ENCODE measurements at places on chromosomes 11 and 22.

DNA sequence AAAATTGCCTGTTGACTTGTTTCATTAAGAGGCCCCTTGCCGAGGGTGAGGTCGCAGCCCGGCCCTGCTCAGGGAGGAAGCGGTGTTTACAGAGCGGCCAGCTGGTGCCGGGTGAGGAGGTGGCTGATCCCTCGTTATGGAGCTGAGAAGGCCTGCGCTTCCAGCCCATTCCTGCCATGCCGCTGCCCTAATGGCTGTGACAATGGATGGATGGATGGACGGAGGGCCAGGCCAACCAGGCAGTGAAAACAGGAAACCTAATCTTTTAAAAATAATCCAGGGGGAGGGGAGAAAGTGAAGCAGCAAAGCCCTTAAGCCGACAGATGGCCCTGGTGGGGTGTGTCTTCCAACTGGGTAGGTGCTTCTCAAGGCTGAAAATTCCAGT, 38.5 kb downstream of the BCR start:
- no peak for DNase-seq

- DNase-seq, result no peak
Observed at GRCh38 chr11:77771135-77771534, 49.4 kb downstream of the RSF1 start.

DNA sequence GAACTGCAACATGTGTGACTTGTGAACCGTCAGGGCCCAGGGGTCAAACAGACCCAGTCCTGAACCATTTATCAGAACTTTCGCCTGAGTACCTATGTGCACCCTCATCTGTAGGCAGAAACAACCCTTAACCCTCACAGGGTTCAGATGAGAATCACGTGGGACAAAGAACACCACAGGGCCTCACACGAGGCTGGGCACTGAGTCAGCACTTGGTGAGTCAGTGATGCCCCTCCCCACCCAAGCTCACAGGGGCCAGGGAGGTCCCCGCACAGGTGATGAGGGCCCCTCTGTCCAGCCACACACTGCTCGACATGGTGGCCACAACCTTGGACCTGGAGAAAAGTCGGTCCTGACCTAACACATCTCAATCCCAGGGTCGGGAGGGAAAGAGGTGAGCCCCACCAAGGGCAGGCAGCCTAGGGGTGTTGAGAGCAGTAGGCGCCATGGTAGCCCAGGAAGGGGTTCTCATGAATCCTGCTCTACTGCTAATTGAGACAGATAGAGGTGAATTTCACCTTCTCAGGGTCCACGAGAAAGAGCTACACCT, 176.4 kb downstream of the SHANK2 start:
- no peak for DNase-seq

DNA sequence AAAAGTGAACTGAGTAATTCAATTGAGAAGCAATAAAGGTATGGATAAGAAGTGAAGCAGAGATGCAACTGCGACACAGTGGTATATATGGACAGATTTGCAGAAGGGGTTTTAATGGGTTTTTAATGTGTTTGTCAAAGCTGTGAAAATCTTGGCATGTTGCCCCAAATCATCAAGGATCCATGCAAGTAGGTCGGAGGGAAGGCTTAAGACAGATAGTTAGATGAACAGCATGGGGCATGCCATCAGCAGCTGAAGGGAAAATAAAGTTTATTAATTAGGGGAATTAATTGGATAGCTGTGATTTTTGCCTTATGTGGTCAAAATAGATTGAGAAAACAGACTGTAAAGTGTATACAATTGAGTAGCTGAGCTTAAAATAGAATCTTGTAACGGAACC, 840.1 kb downstream of the JRKL start:
- no peak for DNase-seq

GRCh38 chr11:118238929-118239328, 13.2 kb downstream of the MPZL3 start:
- DNase-seq, result no peak

DNA sequence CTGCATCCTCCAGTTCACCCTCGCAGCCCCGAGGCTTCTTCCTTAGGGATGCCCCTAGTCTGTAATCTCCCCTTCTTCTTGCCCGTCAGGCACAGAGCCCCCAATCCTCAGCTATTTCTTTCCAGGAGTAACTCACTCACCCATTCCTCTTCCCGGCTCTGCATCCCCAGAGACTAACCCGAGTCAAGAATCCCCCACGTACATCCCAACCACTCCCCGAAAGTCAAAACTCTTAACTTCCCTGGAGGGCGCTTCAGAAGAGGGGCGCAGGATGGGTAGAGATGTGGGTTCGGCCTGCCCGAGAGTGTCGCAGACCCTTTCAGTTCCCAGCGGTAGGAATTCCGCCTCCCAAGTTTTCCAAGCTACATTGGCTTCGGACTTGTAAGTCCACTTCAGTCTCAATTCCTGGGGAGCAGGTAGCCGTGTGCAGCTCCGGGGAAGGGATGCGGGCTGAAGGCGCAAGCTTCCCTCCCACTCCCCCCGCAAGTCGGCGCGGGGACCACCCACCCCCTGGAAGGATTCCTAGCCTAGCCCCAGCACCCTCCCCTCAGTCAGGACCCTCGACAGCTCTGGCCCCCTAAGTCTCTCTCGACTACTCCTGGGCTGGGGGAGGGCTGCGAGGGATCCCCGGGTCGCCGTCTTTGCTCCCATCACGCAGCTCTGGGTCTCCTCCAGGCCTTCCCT, 871 bp downstream of the BDNF start:
- no peak for DNase-seq

GRCh38 chr22:20571531-20572007, 64.2 kb downstream of the MED15 start:
- no peak for DNase-seq

DNA sequence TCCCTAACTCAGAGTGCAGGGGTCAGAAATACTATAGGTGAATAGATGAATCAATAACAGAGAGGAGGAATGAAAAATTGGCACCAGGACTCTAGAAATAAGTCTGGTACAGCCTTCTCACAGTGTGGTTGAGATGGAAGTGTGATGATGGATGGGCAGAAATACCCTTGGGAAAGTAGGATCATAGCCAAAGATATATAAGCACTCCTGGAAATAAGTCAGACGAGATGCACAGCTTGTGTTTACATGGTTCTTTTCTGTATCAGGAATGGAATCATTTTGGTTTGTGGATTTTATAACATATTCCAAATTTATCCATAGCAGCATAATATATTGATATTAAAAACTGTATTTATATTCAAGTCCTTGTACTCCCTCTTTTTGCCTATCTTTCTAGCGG, 33.5 kb upstream of the SEZ6L start:
- no peak for DNase-seq

DNA sequence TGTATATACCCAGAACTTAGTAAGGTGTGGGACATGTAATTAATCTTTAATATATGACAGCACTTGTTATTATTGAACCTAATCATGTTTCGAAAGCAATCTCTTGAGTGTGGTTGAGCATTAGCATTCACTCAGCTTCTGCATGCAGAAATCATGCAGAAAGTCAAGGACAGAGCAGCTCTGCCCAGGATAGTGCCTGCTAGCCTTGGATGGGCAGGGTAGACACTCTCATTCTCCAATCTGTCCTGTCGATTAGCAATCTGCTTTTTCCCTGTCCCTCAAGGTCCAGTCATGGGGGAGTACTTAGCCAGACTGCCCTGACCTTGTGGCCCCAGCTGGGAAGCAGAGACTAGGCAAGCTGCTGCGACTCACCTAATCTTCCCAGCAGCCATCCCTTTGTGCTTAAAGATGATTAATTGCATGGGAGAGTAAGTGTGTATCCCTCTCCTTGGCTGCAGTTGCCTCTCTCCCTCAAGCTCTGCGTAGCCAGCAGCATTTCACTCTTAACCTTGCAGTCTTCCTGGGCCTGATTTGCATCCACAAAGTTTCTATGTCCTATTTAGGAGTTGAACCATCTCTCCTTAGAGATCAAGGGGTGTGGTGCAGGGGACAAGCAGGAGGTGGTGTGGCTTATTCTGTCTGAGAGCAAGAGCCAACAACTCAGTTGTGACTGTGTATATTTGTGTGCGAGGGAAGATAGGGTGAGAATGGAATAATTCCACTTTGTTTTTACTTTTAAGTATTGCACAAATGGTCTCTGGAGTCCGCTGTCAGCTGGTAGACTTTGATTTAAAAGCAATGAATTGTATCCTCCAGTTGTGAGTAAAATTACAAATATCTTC, 101.4 kb downstream of the FDX1 start:
- no peak for DNase-seq

- no peak for DNase-seq
Observed at GRCh38 chr22:20395907-20396287, 1.9 kb downstream of the ZNF74 start.

DNA sequence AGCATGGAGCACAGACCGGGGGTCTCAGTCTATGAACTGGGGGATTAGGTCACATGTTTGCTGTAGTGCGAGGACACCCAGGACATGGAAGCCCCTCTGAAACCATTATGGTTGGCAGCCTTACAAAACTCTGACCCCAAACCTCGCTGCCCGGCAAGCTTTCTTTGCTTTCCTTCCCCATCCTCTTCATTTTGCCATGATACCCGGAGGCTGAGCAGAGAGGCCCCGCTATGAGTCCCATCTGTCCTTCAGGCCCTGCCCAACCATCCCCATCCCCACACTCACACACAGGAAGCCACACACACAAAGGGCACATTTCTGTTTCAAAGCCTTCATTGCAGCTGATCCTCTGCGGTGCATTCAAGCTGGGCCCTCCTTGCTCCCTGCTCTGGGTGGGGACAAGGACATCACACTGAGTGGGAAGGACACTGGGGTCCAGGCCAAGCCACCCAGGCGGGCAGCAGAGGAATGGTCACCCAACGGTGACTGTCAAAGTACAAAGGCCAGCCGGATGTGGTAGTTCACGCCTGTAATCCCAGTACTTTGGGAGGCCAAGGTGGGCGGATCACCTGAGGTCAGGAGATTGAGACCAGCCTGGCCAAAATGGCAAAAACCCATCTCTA, 176.5 kb downstream of the CTTN start:
- no peak for DNase-seq

- DNase-seq, result no peak
Observed at GRCh38 chr22:32531931-32532819, 57.6 kb downstream of the FBXO7 start.

GRCh38 chr22:45502215-45503049, at the start of gene FBLN1:
Gene FBLN1 (plus strand): TSS chr22:45502883. CDS start chr22:45502986, 103 bp downstream.
- DNase-seq, result no peak

GRCh38 chr22:42375982-42376381, 56.2 kb downstream of the NFAM1 start:
- no peak for DNase-seq
